ENCODE measurements at places on chromosomes 16 and 17.

GRCh38 chr16:27470567-27471431 is 68.8 kb downstream of the IL21R start:
- DNase-seq: no peak

- no peak for DNase-seq
Measured at GRCh38 chr17:76635039-76635438, 8.5 kb downstream of the ST6GALNAC1 start.

DNA sequence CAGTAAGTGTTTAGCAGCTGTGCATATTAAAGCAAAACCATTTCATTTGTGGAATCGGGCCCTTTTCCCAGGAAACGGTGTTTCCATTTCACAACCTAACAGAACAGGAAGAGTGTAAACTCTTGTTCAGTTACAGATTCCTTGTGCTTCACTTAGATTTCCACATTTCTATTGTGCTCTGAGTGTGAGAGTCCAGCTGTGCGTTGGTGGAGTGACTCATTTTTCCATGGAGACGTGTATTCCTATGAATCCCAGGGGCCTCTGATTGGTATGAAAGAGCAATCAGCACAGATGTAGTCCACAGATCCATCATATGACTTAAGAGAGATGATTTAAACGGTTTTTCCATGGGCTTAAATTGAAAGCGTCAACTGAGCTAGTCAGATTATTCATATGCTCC is 13.3 kb upstream of the CAVIN1 start:
- DNase-seq: no peak

GRCh38 chr17:75301502-75302206 is 12.4 kb upstream of the SLC25A19 start:
- DNase-seq: no peak

- DNase-seq: no peak
Measured at GRCh38 chr17:77744066-77744988, 214.2 kb upstream of the TNRC6C start.

GRCh38 chr17:48704361-48705248 is 17.7 kb downstream of the PRAC1 start:
- DNase-seq: no peak

DNA sequence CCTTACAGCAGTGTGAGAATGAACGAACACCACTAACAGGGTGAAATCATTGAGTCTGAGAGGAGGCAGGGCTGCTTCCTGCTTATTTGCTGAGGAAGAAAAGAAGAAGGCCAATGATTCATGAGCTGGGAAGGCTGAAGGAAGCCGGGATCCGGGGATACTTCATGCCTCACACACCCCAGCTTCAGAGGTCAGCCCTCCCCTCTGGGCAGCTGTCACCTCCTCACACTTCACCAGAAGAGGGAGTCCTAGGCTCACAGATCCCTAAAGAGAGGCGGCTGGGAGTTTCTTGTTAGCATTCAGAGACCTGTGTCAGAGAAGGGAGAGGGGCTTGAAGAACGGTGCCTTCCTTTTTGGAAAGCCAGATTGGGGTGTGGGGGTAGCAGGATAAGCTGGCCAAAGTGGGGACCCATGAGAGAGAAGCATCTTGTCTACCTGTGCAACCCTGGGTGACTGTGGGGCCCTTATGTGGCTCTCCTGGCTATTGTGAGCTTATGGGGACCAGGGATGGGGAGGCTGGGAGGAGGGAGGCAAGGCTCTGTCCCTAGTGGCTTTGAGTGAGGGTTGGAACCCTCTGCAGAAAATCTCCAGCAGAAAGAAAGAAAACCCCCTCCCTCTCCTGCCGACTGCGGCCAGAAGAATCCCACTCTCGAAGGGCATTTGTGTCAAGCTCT is 94.6 kb downstream of the RGS9 start:
- no peak for DNase-seq

DNA sequence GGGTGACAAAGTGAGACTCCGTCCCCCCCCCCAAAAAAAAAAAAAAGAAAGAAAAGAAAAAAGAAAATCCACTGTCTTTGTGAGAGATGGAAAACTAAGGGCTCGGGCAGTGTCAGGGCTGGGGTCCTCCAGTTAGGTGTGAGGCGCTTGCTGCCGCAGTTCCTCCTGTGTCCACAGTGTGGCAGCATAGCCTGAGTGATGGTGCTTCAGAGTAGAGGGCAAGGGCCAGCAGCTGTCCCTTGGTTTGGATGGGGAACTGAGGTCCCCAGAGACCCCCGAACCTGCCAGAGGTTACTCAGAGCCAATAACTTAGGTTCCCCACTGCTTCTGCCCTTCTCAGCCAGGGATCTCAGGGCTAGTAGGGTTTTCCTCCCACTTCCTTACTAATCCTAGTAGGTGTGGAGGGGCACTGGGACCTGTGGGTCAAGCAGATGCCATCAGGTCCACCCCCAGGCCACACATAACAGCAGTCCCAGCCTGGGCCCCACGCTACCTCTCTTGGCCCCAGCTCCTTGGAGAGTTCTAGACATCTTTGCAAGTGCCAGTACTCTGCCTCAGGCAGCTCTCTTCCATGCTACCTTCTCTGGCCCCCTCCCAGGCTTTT is 7.9 kb upstream of the LLGL1 start:
- peak; percentile 50 for DNase-seq

GRCh38 chr16:16857012-16857411 is 478.1 kb downstream of the NPIPA7 start:
- no peak for DNase-seq

GRCh38 chr17:76496464-76496863 is 4.8 kb downstream of the RHBDF2 start:
- DNase-seq: no peak

GRCh38 chr16:7492122-7492521 is 159.5 kb downstream of the RBFOX1 start:
- DNase-seq: no peak

DNA sequence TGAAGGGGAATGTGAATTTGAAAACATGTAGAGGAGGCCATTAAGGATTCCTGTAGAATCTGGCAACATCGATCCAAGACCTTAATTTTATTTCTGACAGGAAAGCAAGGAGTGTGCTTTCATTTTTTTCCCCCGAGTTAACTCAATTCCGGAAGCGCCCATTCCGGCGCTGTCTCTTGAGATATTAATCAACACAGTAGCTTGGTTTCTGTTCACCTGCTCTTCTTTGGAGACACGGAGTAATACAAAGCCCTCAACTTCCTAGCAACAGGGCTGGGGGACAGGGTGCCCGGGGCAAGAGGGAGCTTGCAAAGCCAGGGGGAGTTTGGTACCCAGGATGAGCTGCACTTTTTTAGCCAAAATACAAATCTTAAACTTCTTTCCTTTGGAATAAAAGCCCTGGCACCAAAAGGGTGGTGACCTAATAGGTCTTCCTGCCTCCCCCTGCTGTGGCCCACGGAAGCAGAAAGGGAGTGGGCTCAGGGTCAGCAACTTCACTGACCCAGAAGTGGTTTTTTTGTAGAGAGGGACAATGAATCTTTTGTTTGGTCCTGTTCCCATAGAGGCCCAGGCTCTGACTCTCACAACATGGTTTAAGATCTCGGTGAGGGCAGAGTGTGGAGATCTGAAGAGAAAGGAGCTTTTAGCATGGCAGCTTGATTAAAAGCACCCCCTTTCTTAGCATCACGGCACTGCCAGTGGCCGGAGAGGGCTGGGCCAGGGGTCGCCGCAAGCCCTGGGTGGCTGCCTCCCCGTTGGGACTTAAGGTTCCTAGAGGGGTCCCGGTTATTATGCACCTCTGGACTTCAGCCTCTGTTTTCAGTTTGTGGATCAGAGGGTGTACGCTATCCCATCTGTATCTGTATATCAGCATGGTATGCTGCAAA is 207.3 kb downstream of the CCDC182 start:
- no peak for DNase-seq

GRCh38 chr16:68997564-68997963 is 107.9 kb upstream of the HAS3 start:
- DNase-seq: no peak

DNA sequence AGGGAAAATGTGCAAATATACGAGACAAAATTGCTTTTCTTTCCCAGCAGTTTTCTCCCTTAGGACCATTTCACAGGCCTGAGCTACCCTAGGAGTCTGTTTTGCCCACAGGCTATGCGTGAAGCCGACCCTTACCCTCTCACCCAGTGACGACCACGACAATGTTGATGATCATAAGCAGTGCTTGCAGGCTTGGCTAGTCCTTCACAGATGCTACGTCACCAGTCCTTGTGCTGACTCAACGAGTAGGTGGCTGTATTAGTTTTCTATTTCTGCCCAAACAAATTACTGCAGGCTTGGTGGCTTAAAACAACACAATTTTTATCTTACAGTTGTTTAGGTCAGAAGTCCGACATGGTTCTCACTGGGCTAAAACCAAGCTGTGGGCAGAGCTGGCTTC is 574.6 kb upstream of the HSBP1 start:
- DNase-seq: no peak

DNA sequence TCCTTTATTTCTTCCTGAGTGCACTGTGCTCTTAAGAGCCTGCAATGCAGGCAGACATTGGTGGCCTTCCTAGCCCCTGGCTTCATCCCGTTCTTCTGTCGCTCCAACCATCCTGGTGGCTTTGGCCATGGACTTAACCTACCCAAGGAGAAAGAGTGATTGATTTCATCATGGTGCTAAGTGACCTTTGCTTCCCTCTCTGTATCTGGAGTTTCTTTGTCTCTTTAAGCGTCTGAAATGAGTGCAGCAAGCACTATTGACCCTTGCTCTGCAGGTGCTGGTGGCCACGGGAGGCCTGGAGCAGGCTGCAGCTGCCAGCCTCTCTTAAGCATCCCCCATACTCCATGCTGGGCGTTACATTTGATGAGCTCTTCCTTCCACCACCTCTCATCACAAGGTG is 60.5 kb downstream of the RAP1GAP2 start:
- no peak for DNase-seq

GRCh38 chr16:11499295-11500089 is 87.2 kb downstream of the LITAF start:
- no peak for DNase-seq

DNA sequence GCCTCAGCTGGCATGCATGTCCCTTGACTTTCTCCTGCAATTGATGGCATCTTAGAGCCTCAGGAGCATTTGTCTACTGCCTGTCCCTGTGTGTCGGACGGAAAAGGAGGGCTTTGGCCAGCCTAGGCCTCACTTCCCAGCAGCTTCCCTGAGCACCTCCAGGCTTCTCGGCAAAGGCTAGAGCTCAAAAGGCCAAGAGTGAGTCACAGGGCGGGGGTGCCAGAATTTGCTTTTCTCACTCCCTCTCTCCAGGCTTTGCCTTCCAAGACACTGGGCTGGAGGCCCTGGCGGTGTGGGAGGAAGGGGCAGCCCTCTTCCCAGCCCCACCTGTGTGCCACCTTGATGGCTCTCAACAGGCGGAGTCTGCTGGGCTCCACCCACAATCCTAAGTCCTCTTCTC is 107.3 kb upstream of the MAF start:
- DNase-seq: no peak

- DNase-seq: no peak
Measured at GRCh38 chr17:78571329-78571728, 5.9 kb downstream of the DNAH17 start.

- DNase-seq: no peak
Measured at GRCh38 chr16:3876695-3877094, 3.8 kb downstream of the CREBBP start.

DNA sequence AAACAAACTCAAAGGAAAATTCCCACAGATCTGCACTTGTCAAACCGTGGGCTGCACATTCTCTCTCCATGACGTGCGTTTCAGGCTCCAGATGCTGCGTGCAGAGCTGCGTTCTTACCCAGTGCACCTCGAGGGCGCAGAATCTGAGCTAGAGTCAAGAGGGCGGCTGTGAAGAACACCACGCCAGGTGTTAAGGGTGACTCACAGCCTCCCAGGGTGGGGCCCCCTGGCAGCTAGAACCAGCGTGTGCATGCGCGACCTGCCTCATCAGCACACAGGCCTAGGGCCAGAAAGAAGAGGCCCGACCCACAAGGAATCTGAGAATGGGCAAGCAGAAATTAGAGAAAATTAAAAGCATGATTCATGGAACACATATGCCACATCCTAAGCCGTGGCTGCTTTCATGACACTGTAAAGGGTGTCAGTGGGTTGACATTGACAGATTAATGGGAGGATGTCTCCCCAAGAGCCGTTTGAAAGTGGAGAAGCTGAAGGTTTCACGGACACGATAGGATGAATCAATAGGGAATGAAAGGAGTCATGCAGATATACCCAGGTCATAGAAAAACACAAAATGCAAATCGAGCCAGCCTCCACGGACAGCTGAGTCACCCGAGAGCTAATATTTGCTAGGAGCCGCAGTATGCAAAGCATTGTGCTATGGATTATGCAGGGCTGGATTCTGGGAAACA is 29.0 kb downstream of the MARCHF10 start:
- no peak for DNase-seq

DNA sequence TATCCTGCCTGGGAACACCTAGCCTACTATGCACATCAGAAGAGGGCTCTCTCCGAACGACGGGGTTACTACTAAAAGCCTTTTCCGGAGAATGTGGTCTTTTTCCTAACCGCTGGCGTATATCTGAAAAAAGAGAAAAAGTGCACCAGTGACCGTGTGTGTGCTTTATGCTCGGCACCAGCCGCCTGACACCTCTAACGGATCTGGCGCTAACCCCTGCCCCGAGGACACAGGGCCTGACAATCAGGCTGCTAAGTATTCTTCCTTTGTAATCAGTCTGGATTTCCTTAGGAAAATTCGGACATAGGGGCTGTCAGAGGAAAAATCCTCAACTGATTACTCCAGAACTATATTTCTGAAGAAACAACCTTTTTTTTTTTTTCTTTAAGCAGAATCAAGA is 13.4 kb upstream of the ITGAE start:
- no peak for DNase-seq

DNA sequence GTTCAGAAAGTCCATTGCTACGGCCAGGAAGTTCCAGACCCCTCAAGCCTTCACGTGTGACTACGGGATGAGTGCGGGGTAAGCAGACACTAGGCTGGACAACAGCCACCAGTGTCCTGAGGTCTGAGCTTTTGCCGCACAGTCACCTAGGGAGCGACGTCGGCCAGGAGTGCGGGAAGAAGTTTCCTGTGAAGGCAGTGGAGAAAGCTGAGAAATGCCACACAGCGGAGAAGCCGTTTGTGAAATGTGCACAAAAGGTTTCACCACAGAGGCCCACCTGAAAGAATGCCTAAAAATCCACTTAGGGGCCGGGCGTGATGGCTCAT is 47.4 kb downstream of the SHCBP1 start:
- DNase-seq: no peak

DNA sequence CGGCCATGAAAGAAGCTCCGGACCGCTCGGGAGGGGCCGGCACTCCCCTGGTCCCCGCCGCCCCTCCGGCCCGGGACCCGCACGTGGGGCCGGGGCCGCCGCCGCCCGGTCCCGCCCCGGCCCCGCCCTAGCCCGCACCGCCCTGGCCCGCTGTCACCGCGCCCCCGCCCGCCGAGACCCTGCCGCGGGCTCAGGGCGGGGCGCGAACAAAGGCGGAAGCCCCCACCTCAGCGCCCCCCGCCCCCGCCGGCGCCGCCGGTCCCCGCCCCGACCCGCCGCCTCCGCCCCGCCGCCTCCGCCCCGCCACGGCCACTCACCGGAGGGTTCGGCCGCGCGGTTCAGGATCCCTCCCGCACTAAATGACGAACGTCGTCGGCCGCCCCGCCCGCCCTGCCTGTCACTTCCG is at the start of gene ARHGDIA:
Gene ARHGDIA (minus strand): TSS at position 357 of the 406 bp plus-strand sequence. CDS start 1,407 bp downstream, outside the sequence.
- DNase-seq: no peak

DNA sequence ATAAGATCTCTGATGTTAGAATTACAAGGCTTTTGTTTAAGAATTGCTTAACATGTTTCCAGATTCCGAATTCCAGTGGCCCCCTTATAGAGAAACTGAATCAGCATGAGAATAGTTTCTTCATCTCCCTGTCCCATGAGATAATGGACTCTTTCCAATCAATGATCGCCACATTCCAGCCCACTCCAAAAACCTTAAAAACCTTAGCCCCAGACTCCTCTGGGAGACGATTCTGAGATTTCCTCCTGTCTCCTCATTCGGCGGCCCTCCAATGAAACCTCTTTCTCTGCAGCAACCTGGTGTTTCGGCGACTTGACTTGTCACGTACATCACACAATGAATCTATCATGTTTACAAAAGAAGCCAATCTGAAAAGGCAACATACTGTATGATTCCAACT is 197.1 kb upstream of the PSMD7 start:
- DNase-seq: no peak
